ENCODE measurements at places on chromosomes 16 and 17. TPM values are rescaled to one million over a fixed set of nuclear protein-coding genes. Genes with fewer than 3 reads are reported as not detected.

DNA sequence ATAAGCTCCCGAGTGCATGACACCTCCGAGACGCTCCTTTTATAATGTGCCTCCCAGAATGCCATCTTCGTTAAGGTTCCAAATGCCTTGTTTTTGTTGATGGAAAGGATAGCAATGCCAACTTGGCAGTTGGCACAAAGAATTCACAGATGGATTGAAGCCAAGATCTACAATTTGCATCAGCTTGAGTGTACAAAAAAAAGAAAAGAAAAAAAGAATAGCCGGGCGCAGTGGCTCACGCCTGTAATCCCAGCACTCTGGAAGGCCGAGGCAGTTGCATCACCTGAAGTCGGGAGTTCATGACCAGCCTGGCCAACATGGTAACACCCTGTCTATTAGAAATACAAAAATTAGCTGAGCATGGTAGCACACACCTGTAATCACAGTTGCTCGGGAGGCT, 7.6 kb downstream of the TBC1D16 start:
- DNase-seq, result no peak

DNA sequence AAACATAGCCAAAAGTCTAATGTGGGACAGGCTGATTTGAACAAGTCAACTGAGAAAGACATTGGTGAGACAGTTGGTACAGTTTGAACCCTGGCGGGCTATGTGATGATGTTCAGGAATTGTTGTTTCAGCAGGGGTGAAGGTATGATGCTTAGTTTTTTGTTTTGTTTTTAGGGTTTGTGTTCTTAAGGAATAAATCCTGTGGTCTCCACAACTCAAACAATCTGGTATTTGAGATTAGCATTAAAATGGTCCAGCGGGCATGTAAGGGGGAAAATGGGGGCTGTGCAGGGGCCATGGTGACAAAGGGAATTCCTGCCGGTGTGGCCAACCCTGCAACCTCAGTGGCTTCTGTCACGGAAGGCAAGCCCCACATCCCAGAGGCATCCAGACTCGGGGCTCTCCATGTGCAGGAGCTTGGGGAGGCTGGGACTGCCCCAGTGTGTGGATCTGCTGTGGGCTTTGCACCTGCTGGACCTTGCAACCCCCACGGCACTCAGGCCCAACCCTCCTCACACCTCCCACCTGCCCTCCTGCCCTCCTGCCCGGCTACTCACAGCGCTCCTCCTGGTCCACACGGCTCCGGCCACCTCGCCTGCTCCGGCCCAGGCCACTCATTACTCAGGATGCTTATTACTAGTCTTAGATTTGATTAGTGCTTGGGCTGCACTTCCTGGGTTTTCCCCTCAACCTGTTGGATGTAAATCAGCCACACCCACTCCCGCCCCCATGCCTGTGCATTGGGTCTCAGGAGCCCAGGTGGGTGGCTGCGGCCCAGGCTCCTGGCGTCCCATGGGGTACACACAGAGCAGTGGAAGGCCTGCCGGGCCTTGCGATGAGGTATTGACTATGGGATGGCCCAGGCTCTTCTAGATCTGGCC, at the start of gene TNFRSF13B:
Gene TNFRSF13B (minus strand): TSS at position 661 of the 881 bp plus-strand sequence. CDS start 43 bp downstream, at position 618.
- DNase-seq, result no peak

- no peak for DNase-seq
Observed at GRCh38 chr16:68227183-68227793, 8.6 kb downstream of the ESRP2 start.

DNA sequence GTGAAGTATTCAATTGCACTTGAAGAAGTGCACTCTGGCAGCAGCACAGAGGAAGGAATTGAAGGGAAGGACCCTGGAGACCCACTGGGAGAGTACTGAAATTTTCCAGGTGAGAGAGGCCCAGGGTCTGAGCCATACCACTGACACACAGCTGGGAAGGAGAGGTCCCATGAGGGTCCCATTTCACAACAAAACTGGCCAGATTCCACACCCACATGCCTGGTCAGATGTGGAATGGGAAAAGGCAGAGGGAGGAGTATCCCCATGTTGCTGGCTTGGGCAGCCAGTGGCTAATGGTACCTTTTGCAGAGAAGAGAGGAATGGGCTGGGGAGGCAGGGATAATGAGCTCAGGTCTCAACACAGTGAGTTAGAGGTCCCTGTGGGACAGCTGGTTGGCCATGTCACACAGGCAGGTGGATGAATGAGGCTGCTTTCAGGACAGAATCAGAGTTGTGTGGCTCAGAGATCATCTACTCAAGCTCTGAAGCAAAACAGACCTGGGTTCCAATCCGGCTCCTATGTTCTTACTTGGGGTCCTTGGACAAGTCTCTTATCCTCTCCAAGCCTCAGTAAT, 26.2 kb upstream of the NGFR start:
- no peak for DNase-seq

DNA sequence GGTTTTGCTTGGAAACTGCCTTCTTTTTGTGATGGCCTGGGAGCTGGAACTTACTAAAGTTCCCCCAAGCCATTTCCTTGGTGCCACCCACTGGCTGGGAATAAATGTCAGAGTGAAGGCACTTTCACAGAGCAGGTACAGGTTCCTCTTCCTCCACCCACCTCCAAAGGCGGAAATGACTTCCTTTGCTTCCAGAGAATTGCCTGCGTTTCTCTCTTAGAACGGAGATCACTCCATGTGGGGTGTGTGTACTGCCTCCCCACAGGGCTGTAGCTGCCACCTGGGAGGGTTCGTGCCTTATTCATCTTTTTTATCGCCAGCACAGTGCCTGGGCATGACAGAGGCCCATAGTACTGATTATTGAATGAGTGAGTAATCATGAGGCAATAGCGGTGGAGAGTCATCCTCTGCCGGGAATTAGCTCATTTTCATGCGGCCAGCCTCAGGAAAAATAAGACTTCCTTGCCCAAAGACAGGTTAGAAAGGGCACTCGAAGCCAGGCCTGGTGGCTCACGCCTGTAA, 32.2 kb upstream of the HAS3 start:
- DNase-seq, result no peak

KRT31 gene
- not detected for total RNA-seq

DNA sequence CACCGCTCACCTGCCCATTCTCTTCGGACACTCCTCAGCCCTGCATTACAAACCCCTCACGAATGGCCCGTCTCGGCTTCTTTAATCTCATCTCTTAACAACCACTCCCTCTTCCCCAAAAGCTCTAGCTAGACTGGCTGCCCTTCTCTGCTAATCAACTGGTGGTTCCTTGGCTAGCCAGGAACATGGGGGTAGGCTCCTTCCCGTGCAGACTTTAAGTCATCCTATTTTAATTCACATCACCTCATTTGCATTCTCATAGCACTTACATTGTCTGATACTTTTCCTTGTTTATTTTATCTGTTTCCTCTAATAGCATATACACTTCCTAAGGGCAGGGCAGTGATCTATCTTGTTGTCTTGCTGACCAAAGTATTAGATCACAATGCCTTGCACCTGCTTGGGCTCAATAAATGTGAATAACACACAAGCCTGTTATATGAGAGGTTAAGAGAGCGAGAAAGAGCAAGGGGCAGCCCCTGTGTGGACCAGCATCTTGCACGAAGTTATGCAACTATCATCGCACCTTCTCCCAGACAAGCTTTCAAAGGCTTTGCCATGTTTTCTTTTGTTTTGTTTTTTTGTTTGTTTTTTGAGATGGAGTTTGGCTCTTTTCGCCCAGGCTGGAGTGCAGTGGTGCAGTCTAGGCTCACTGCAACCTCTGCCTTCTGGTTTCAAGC, 9.8 kb downstream of the TP53 start:
- no peak for DNase-seq

- DNase-seq, result no peak
Observed at GRCh38 chr16:56312028-56312300, 113.4 kb downstream of the AMFR start.

GRCh38 chr17:81233316-81233715, 5.5 kb downstream of the TEPSIN start:
- no peak for DNase-seq

DNA sequence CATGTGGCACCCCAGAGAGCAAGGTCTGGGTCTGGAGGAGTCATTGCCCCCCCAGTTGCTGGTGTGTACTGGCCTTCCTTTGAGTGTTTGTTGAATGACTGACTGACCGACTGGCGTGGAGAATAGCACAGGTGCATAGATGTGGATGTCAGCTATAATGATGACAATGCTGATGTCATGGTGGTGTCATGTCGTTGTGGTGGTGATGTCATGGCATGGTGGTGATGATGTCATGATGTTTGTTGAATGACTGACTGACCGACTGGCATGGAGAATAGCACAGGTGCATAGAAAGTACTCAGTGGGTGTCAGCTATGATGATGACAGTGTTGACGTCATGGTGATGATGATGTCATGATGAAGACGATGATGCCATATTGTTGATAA, 22.1 kb downstream of the TMEM114 start:
- DNase-seq, result no peak

GRCh38 chr17:80931421-80932265, 60.0 kb upstream of the CHMP6 start:
- DNase-seq, result no peak

DNA sequence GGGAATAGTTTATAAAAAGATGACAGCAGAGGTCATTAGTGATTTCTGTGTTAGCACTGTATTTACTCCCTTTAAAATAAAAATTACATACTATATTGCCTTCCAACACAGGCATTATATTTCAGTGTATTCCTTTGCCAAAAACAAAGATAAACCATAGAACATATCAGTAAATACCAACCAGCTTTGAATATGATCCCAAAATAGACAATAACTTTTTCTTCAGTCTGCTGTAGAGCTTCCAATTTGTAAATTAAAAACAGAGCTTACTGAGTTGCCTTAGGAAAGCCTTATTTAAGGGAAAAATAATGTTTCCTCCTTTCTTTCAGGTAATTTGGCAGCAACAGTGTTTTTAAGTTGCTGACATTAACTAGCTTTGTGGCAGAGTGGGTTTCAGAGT, 352.1 kb upstream of the TBX2 start:
- no peak for DNase-seq

CDH1 gene
- total RNA-seq, result not detected

SPAG5 gene
- 1.6 TPM for total RNA-seq

RAP1GAP2 gene
- total RNA-seq, result 1.6 TPM
